ENCODE measurements at places on chromosomes 16 and 17.

DNA sequence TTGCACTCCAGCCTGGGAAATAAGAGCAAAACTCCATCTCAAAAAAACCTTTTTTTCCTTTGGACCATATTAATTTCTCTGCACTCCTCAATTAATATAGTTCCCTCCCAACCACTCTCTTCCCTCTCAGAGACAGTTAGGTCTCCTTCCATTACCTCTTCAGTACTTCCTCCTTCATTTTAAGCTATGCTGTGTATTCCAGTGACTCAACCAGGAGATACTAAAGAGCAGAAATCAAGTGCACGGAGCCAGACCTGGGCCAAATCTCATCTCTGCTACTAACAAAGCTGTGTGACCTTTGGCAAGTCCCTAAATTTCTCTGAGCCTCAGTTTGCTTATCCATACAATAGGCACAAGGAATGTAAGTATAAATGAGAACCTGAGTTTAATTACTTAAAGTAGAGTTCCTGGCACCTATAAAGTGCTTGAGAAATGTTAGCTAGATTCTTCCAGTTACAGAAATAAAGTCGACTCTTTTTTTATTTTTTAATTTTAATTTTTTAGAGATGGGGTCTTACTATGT, 8.5 kb downstream of the PECAM1 start:
- no peak overlapping the region for H3K4me3 ChIP-seq
- DNase-seq: no peak
- H3K27me3 ChIP-seq: no peaks in the 10 kb centered on the region
- peak overlapping the region; percentile 36 for H3K27ac ChIP-seq
- H3K36me3 ChIP-seq: no peaks in the 10 kb centered on the region

DNA sequence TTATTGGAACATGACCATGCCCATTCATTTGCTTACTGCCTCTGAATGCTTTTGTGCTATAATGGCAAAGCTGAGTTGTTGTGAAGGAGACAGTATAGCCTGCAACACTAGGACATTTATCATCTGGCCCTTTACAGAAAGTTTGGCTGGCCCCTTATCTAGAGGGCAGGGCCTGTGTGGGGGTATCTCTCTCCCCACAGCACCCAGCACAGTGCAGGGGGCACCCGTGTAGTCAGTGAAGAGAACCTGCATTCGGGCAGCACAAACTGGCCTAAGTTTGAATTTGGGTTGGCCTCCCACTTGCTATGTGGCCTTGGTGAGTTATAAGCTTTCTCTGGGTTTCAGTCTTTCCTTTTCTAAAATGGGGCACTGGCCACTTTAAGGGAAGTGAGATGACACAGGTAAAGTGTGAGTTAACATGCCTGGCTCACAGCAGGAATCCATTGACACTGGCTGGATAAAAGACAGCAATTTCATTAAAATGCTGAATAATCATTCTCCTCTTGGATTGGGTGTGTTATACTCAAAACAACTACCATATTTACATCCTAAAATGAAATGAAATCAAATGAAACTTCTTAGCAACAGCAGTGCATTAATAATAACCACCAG, 12.1 kb downstream of the UBE2O start:
- H3K36me3 ChIP-seq: no peaks in the 10 kb centered on the region
- no peak overlapping the region for H3K27ac ChIP-seq
- peaks cover 9% of the 10 kb centered on the region for H3K4me1 ChIP-seq
- no peak for DNase-seq

DNA sequence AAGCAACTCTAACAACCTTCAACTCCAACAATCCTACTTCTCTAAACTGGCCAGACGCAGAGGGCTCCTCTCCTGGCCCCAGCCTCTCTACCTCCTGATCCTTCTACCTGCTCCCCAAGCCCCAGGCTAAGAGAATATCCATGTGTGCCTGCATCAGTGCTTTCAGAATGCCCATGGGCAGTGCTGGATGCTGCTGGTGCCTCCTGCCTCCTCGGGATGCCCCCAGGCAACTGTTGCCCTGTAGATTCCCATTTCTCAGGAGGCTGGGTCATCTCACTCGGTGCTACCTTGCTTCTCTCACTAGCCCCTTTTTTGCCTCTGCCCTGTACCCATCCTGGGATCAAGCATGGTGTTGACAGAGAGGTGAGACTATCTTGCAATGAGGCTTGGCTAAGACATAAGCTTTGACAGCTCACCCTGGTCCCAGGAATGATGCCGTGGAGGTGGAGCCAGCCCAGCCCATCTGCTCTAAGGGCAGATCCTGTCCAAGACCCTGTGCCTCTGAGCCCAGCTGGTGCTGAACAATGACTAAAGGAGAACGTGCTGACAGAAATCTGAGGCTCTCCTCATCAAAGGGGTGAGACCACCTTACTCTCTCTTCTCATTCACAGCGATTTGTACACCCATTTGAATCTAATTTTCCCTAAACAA, 19.4 kb upstream of the SUPT4H1 start:
- no peaks in the 10 kb centered on the region for H3K4me1 ChIP-seq
- H3K27ac ChIP-seq: no peak overlapping the region
- no peak for DNase-seq

GRCh38 chr16:19716183-19716582, 1.8 kb downstream of the KNOP1 start:
- no peak overlapping the region for H3K4me3 ChIP-seq
- no peaks in the 10 kb centered on the region for H3K36me3 ChIP-seq
- H3K27ac ChIP-seq: no peak overlapping the region
- DNase-seq: no peak
- peaks cover 27% of the 10 kb centered on the region for H3K4me1 ChIP-seq
- no peaks in the 10 kb centered on the region for H3K27me3 ChIP-seq

GRCh38 chr17:51373489-51374152, 113.3 kb downstream of the UTP18 start:
- no peaks in the 10 kb centered on the region for H3K27me3 ChIP-seq
- DNase-seq: no peak
- no peak overlapping the region for H3K27ac ChIP-seq
- H3K4me3 ChIP-seq: no peak overlapping the region
- H3K4me1 ChIP-seq: no peaks in the 10 kb centered on the region
- no peaks in the 10 kb centered on the region for H3K36me3 ChIP-seq

- H3K27ac ChIP-seq: no peak overlapping the region
- no peak for DNase-seq
- H3K27me3 ChIP-seq: no peaks in the 10 kb centered on the region
- H3K36me3 ChIP-seq: peaks cover 92% of the 10 kb centered on the region
- H3K4me1 ChIP-seq: no peaks in the 10 kb centered on the region
These were observed 9.5 kb downstream of the MTMR4 start for GRCh38 chr17:58504826-58505351.

GRCh38 chr17:81577278-81578000, 25.3 kb upstream of the FAAP100 start:
- H3K4me1 ChIP-seq: peaks cover 25% of the 10 kb centered on the region
- H3K27ac ChIP-seq: peak overlapping the region; percentile 44
- H3K4me3 ChIP-seq: peak overlapping the region; percentile 29
- peaks cover 16% of the 10 kb centered on the region for H3K36me3 ChIP-seq

Data from vagina (tissue), 2 donors.